Fibroblast of lung (primary cell): ENCODE measurements at places on chromosomes 7 and 10.
A peak's percentile ranks its signal among the peaks of the same experiment; 100 is the strongest.

- no peak for DNase-seq
Measured at GRCh38 chr7:127346575-127347256, 45.8 kb downstream of the ZNF800 start.

- no peak for DNase-seq
Measured at GRCh38 chr7:142338633-142339501, 81.0 kb upstream of the PRSS58 start.

GRCh38 chr10:129964611-129965424 lies 744 bp upstream of the EBF3 start:
- DNase-seq, result no peak

DNA sequence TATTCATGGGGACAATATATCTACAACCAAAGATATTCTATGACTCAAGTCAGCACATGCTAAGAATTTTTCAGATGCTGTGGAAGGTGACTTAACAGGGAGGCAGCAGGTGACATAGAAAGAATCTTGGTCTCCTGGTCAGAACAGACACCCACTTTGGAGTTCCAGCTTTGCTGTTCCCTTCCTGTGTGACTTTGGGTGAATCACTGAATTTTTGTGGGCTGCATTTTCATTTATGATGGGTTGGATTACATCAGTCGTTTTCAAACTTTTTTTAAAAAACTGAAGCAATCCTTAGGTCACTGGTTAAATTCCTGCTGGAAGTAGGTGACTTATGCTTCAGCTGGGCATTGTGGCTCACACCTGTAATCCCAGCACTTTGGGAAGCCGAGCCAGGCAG lies 24.9 kb downstream of the RGR start:
- DNase-seq, result peak; percentile 81

DNA sequence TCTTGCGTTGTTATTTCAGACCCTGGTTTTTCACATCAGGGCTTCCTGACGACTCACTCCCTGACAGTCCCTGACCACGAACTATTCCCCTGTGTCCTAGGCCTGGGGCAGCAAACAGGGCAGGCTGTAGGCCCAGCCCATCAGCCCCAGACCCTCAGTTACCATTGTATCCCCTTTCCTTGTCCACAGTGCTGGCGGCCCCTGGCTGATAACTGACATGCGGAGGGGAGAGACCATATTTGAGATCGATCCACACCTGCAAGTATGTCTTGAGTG lies 50.5 kb upstream of the TRIM8 start:
- DNase-seq, result no peak

- no peak for DNase-seq
Measured at GRCh38 chr7:21656796-21657195, 114.0 kb downstream of the DNAH11 start.

- peak; percentile 62 for DNase-seq
Measured at GRCh38 chr7:47818796-47819606, 129.3 kb downstream of the PKD1L1 start.

GRCh38 chr7:40219917-40220316 lies 85.1 kb downstream of the SUGCT start:
- DNase-seq, result peak; percentile 61

GRCh38 chr10:49538381-49539319 lies at the start of gene ERCC6:
Gene ERCC6, minus strand, starts transcription at chr10:49539121.
- DNase-seq, result peak; percentile 97

- DNase-seq, result peak; percentile 61
Measured at GRCh38 chr10:76492026-76492425, 1060.6 kb downstream of the LRMDA start.

DNA sequence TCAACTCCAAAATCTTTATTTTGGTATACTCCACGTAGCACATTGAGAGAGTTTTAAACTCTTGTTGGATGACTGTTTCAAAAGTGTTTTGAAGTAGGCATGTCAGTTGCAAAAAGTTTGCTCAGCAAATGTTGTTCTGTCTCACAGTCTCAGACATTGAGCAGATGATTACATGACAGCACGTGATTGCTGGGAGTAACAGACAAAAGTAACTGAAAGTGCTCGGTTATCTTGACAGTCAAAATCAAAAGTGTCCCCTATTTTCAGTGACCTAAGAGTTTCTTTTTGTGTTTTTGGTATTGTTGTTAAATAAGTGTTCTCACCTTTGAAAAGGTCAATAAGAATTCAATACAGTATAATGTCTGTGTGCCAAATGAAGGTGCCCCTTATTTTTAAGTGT lies 84.3 kb downstream of the CFTR start:
- no peak for DNase-seq

DNA sequence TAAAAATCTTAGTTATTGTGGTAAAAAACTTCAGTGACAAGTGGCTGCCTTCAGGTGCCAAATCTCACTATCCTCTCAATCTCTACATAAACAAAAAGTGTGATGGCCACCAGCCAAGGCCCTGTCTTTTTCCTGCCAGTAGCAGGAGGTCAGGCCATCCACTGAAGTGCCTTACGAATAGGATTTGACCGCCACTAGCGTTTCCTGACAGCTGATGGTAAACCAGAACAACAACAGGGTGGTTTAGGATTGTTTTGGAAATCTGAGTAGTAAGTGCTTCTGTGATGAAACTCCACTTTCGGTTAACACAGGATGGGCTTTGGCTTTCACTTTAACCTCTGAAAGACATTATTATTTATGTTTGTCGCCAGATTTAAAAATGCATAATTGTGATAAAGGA lies 55.7 kb upstream of the OGDHL start:
- DNase-seq, result no peak

DNA sequence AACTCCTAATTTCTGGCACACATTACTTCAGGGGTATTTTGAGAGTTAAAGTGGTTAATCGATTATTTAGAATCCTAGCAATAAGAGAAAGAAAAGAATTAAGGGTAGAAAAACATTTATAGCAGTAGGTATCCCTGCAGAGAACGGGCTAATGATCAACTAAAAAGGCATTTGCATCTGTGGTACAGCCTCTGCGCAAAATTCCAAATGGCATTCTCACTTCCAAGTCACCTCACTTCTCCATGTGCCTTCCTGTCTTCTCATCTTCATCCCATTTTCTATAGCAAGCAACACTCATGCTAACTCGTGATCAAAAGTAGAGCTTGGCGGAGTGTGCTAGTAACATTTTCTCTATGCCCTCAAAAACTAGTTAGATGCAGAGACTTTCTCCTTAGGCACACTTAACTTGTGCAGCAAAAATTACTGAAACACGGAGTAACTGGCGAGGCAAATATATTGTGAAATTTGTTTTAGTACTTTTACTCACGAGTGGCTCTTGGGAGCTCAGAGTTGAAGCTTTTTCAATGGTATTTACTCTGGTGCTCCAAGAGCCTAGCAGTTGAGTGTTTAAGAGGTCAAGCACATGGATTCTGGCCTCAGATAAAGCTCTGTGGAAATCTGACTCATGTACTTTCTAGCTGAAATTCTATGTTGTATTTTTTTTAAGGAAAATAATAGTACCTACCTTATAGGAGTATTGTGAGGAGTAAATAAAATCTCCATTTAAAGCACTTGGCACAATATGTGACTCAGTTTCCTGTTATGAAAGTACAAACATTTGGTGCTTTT lies 65.1 kb downstream of the MET start:
- DNase-seq, result peak; percentile 71

DNA sequence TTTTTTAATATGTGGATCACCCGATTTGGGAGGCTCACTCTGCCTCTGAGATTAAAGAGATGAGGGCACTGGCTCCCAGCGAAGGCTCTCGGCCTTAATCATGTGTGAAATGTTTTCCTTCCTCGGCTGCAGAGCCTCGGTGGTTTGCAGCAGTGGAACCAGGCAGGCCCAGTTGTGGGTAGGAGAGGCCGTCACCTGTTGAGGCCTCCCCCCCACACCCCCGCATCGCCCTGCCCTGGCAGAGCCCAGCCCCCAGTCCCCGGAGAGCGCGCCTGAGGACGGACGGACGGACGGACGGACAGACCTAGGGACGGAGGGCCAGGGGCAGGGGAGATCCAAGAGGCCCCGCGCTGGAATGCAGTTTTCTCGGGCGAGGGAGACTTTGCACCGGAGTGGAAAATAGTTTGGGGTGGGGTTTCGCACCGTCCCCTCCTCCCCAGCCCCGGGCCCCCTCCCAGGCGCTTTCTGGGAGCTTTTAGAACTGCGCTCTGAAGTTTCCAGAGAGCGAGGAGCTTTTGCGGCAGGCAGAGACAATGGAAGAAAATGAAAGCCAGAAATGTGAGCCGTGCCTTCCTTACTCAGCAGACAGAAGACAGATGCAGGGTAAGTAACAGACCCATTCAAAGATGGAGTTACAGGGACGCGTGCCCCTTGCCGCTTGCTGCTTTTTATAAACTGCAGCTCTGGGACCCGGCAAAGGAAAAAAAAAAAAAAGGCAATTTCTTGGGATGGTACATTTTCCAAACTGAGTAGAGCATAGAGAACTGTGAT lies at the start of gene KIAA1217:
KIAA1217 (plus strand) TSS at position 478 of the 771 bp plus-strand sequence; CDS start at position 534, 56 bp downstream.
- DNase-seq, result peak; percentile 63

GRCh38 chr7:130940907-130941306 lies 206.9 kb upstream of the KLF14 start:
- DNase-seq, result no peak

DNA sequence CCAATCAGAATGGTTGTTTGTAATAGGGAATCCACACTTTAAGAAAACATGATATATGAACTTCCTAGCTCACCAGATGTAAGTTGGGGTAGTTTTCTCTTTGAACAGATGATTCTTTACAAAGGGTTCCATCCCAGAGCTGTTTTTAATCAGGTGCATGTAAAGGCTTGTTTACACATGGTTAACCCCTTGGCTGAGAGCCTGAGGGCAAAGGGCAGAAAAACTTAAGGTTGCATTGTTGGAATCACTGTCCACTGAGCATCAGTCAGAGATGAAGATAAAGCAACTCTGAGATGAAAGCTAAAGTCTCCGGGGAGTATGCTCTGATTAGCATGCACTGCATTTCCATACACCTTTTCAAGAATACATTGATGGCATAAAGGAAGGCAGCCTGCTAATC lies 518.2 kb downstream of the SORCS3 start:
- no peak for DNase-seq

GRCh38 chr10:6648894-6649720 lies 69.0 kb upstream of the PRKCQ start:
- no peak for DNase-seq

- DNase-seq, result peak; percentile 68
Measured at GRCh38 chr10:5546891-5547680, 22.3 kb downstream of the CALML3 start.

DNA sequence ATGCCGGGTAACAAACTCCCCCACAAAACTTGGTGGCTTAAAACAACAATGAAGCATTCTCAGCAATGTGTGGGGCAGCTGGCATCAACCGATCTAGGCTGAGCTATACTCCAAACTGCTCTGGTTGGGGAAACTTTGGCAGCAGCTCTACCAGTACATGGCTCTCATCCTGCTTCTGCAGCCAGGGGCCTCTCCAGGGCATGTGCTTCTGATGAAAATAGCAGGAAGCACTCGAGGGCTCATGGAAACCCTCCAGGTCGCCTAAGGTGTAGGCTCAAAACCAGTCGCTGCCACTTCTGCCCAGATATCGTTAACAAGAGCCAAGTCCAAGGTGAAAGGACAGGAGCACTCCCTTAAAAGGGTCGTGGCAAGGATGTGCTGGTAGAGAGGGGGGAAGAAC lies 134.1 kb downstream of the TEX36 start:
- DNase-seq, result no peak

- DNase-seq, result peak; percentile 98
Measured at GRCh38 chr10:77392851-77393250, 244.8 kb downstream of the KCNMA1 start.

- DNase-seq, result peak; percentile 16
Measured at GRCh38 chr10:106181501-106181900, 983.0 kb downstream of the SORCS1 start.

GRCh38 chr10:35025916-35026315 lies 64.2 kb downstream of the CUL2 start:
- peak; percentile 74 for DNase-seq

DNA sequence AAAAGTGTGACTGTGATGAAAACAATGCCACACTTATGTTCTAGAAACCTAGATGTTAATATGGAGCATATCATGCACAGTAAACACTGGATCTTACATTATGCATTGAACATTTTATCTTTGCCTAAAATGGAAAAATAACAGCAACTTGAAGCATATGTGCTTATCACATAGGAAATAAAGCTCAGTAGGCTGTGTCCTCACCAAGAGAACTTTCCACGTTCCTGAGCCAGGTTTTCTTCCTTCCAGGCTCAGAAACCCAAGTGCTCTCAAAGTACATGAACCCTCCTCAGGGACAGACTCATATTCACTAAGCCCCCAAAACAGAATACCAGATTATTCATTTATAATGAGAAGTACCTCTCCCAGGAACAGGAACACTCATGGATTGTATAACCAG lies 79.4 kb upstream of the PRKAR2B start:
- DNase-seq, result no peak

- DNase-seq, result no peak
Measured at GRCh38 chr7:4210821-4211220, 471.3 kb upstream of the FOXK1 start.

DNA sequence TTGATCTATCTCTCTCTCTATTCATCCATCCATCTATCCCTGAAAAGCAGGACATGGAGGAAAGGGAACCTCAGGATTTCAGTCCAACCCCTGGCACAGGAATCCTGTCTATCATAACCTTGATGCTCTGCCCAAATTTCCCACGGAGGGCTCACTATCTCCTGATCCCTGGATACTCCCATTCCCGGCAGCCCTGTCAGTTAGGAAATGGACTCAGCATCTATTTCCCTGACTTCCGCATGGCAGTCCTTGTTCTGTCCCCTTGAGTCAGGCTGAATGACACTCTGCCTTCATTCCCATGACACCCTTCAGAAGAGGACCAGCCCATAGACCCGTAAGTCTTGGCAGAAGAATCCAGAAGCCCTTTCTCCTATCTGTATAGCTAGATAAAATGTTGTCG lies 77.7 kb downstream of the VWA2 start:
- DNase-seq, result no peak

DNA sequence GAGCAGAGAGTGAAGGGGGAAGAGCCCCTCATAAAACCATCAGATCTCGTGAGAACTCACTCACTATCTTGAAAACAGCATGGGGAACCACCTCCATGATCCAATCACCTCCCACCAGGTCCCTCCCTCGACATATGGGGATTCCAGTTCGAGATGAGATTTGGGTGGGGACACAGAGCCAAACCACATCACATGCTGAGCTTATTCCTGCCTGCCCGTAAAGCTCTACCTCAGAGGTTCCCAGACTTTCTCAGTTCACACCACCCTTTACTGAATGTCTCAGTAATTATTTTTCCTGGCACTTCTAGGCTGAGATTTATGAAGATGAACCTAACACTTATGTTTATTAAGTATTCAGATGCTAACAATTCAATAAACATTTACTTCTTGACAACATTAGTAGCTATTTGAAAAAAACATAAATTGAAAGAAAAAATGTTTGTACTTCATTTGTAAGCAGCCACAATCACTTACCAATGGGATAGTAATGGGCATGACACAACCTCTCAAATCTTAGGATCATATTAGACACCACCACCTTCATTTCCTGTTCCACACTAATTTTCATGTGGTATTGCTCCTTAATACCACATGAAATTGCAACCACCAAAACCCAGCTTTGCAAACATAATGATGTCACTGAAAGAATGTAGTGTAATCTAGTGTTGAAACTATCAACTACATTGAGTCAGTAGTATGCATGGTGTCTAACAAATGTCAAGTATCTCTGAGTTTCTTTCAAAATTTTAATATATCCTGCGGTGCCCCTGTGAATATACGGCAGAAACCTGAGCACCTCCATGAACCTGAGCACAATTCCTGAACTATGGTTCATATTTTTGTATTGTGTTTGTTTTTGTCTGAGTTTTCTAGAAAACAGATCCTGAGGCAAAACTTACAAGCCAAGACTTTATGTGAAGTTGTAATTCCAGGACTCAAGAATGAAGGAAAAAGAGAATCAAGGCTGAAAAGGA lies 4.5 kb upstream of the DGKI start:
- peak; percentile 56 for DNase-seq

- no peak for DNase-seq
Measured at GRCh38 chr10:77707570-77707969, 70.0 kb upstream of the KCNMA1 start.
